Urinary bladder (tissue), 4 donors: ENCODE measurements at places on chromosomes 7 and 10. TPM values are rescaled to one million over a fixed set of nuclear protein-coding genes. Genes with fewer than 3 reads are reported as not detected.

The C1QL3 gene
- 0.21 TPM for total RNA-seq

DNA sequence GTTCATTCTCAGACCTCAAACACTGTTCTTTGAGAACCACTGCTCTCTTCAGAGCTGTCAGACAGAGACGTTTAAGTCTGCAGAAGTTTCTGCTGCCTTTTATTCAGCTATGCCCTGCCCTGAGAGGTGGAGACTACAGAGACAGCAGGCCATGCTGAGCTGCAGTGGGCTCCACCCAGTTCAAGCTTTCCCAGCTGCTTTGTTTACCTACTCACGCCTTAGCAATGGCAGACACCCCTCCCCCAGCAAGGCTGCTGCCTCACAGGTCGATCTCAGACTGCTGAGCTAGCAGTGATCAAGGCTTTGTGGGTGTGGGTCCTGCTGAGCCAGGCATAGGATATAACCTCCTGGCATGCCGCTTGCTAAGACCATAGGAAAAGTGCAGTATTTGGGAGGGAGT, 80.5 kb upstream of the CYP2C9 start:
- no peak for DNase-seq

GRCh38 chr10:113706623-113707022, 26.9 kb downstream of the CASP7 start:
- DNase-seq: no peak

The SORBS1 gene
- 297 TPM for total RNA-seq

- DNase-seq: no peak
These were observed 319.5 kb upstream of the NFE2L3 start for GRCh38 chr7:25832456-25832855.

DNA sequence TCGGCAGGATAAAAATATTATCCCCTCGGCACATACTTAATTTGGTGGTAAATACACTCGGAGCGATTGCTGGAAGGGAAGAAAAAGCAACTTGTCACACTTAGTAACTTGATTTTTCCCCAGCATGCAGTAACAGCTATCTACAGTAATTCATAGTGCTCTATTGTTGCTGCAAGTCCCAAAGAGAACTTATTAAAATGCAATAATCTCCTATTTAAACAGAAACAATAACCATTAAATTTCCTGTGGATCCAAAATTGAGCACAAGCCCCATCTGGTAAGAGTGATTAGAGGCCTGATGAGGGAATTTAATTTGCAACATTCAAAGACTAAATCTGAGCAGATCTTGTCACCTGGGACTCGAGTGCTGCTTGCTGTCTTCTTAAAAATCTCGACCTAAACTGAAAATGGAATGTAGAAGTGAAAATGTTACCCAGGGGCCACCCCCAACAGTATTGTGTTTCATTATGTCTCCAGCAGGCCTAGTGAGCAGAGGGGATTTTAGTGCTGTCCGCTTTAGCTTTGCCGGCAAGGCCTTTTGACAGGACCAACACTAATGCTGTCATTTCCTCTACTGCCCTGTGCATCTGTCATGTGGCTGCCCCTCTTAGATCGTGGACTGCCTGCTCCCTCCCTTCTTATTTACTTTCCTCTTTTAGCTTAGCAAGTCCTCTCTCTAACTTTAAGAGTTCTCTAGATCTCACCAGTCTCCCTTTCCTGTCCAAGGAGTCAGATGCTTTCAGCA, 639.7 kb downstream of the AUTS2 start:
- no peak for DNase-seq

DNA sequence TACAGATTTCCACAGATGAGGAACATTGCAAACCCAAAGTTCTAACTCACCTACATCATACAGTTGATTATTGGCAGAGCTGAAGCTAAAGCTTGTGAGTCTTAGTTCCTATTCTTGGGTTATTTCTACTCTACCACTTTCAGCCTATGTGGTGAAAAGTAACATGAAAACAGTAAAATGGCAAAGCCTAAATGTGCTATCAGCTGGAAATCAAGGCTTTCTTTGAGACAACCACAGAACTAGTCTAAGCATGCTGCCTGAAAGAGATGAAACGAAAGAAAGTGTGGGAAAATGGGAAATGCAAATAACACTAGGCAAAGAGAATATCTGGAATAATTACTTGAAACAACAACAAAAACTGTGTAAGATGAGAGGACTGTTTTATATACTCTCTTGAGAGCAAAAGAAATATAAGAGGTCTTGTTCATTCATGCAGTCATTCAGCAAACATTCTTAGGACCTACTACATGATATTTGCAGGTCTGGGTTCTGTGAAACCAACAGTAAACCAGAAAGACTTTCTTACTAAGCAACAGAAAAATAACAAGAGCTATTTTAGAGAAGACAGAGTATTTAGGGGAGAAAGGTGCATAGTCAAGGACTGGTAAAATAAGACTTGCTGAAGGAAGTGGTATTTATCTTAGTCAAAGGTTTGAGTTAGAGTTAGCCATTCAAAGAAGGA, 437.1 kb downstream of the HTR7 start:
- no peak for DNase-seq

The MGAM2 gene
- total RNA-seq: 0.05 TPM

DNA sequence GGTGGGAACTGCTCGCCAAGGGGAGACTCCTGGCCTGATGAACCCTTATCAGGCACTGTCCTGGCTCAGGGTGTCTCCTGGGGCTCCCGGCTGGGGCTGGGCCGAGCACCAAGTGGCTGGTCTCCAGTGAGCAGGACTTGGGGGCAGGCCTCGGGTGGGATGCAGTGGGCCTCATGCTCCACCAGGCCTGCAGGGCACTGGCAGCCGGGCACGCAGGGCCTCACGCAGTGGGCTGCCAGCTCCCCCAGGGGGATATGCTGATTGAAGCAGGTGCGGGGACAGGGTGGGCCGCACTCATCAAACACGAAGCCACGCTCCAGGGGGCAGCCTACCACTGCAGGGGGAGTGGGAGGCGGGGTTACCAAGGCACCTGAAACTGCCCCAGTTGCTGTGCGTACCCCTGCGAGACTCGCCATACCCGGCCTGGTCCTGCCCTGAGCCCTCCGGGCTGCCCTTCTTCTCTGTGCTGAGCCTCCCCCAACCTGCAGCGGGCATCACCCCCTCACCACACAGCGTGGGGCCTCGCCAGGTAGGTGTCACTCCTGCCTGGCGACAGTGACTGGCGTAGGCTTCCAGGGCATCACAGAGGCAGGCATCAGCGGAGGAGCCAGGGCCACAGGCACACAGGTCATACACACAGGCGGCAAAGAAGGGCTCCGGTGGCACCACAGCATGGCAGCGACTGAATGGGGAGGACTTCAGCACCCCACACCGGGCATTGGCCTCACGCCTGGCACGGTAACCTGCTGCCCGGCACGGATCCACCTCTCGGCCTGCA, 14.5 kb downstream of the ATP6V1F start:
- no peak for DNase-seq

GRCh38 chr10:100516847-100517246, 2.8 kb downstream of the SEC31B start:
- no peak for DNase-seq

DNA sequence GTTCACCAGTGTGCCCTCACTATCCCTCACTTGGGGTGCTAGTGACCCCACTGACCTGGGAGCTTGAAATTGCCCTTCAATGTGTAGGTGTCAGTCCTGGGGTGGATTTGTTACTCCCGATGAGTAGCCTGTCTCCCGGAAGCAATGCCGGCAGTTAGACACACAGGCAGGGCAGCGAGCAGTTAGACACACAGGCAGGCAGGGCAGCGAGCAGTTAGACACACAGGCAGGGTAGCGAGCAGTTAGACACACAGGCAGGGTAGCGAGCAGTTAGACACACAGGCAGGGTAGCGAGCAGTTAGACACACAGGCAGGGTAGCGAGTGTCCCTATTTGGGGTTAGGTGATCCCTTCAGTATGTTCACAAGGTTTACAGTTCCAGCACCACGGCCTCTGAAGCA, 44.0 kb downstream of the VWA2 start:
- no peak for DNase-seq

The GPR15LG gene
- 16.6 TPM for total RNA-seq

The SPDYE8 gene
- total RNA-seq: not detected

GRCh38 chr7:140342727-140343514, 55.4 kb downstream of the SLC37A3 start:
- DNase-seq: no peak

GRCh38 chr10:27225642-27226257, 14.8 kb downstream of the ACBD5 start:
- DNase-seq: no peak

The SLC26A4 gene
- 1.1 TPM for total RNA-seq

The FLNC gene
- total RNA-seq: 136 TPM
